Heart left ventricle (tissue), 16 donors: ENCODE measurements at places on chromosomes 2 and 18. TPM values are rescaled to one million over a fixed set of nuclear protein-coding genes. Genes with fewer than 3 reads are reported as not detected.

- H3K27ac ChIP-seq: peak overlapping the region; percentile 87
- H3K4me1 ChIP-seq: peaks cover 6% of the 10 kb centered on the region
- H3K4me3 ChIP-seq: peak overlapping the region; percentile 71
- H3K27me3 ChIP-seq: no peaks in the 10 kb centered on the region
- no peak for DNase-seq
Measured at GRCh38 chr18:80033181-80034067, 810 bp upstream of the RBFA start.

DNA sequence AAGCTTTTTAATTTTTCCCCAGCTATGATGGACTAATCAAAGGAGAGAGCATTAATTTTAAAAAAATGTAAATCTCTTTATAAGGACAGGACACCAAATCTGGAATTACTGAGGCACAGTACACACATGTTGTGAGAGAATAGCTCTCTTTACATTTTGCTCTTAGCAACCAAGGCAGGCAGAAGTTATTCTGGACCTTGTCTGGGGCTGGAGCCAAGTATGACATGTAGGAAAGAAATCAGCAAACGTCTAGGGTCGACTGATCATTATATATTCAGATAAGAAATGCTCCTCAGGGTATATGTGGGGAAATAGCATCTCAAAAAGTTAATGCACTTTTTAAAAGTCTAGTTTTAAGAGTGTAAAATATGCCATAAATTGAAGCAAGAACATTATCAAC lies 1330.0 kb upstream of the CELF4 start:
- H3K27me3 ChIP-seq: no peaks in the 10 kb centered on the region
- H3K36me3 ChIP-seq: no peaks in the 10 kb centered on the region
- H3K27ac ChIP-seq: no peak overlapping the region
- no peak for DNase-seq
- H3K4me1 ChIP-seq: no peaks in the 10 kb centered on the region

- no peaks in the 10 kb centered on the region for H3K36me3 ChIP-seq
- no peak for DNase-seq
- no peaks in the 10 kb centered on the region for H3K27me3 ChIP-seq
Measured at GRCh38 chr2:216644842-216645635, 11.8 kb downstream of the IGFBP2 start.

DNA sequence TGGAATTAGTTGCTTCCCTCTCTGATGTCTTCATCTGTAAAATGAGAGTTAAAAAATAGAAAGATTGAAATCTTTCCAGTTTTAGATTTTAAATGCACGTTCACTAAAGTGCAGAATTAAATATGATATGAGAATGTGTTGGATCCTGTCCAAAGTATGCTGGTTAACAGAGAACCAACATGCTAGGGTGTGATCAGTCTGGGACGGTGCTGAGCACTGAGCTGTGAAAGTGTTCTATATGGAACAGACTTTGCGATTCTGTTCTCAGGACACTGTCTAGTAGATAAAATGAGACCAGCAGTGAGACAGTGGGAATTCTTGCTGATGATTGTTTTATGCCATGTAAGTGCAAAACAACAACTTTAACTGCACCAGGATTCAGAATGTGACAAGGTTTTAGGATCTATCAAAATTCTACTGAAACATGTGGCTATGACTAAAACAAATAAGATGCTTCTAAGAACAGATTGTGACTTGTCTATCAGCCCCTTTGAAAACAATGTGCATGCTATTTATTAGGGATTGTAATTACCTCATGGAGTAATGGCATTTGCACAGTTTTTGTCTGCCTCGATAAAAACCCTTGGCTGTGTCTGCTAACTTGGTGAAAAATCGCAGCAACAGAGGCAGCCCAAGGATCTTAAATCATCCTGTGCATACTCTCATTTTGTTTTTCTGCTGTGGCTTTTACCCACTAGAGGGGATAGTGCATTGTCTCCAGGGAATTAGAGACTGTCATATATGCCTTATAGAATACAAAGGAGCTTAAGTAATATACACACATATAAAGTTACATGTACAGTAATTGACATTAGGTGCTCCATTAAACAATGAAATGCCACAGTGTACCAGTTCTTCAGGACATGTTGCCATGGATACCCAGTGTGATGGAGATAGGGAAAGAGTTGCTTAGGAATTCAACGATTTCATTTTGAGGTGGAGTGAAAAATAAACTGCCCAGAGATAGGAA lies 55.1 kb downstream of the MAP3K20 start:
- H3K27ac ChIP-seq: no peak overlapping the region
- H3K36me3 ChIP-seq: no peaks in the 10 kb centered on the region
- H3K4me1 ChIP-seq: peaks cover 39% of the 10 kb centered on the region
- no peaks in the 10 kb centered on the region for H3K27me3 ChIP-seq

- no peaks in the 10 kb centered on the region for H3K36me3 ChIP-seq
- H3K4me3 ChIP-seq: no peak overlapping the region
- H3K27me3 ChIP-seq: no peaks in the 10 kb centered on the region
- DNase-seq: no peak
- H3K4me1 ChIP-seq: no peaks in the 10 kb centered on the region
- H3K27ac ChIP-seq: no peak overlapping the region
Measured at GRCh38 chr2:208064220-208064961, 39.1 kb upstream of the PLEKHM3 start.

DNA sequence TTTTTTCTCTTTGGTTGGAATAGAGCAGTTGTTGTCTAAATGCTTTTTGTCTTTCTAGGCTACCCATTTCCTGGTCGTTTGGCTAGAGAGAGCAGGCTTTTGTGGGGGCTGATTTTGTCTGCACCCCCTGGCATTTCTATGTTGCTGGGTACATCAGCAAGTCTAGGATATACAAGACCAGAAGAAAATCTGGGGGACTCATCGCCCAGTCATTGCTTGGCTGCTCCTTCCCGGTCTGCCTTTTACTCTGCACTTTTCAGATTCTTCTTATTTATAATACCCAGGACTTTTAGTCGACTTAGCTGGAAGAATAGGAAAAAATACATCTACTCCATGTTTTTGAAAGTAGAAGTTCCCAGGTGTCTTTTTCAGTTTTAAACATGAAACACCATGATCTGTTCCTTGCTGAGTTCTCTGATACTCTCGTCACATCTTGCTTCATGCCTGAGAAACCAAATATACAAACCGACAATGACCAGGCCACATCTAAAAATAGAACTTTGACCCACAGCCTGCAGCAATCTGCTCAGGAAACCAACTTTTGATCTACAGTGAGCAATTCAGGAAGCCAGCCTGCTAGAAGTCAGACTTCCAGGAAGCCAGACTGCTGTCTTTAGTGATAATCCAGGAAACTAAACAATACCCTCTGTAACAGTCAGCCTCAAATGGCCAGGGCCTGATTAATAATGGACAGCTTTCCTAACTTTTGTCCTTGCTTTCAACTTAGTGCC lies 163.8 kb upstream of the MEX3C start:
- no peaks in the 10 kb centered on the region for H3K27me3 ChIP-seq
- no peaks in the 10 kb centered on the region for H3K36me3 ChIP-seq
- peaks cover 12% of the 10 kb centered on the region for H3K4me1 ChIP-seq
- peak overlapping the region; percentile 46 for H3K27ac ChIP-seq

GRCh38 chr2:205403244-205403825 lies 279.0 kb upstream of the NRP2 start:
- H3K4me1 ChIP-seq: no peaks in the 10 kb centered on the region
- no peak for DNase-seq
- H3K27ac ChIP-seq: no peak overlapping the region
- H3K27me3 ChIP-seq: no peaks in the 10 kb centered on the region

GRCh38 chr2:66461664-66462500 lies 27.0 kb downstream of the MEIS1 start:
- no peak for DNase-seq
- no peak overlapping the region for H3K4me3 ChIP-seq
- no peak overlapping the region for H3K27ac ChIP-seq
- peaks cover 48% of the 10 kb centered on the region for H3K4me1 ChIP-seq

DNA sequence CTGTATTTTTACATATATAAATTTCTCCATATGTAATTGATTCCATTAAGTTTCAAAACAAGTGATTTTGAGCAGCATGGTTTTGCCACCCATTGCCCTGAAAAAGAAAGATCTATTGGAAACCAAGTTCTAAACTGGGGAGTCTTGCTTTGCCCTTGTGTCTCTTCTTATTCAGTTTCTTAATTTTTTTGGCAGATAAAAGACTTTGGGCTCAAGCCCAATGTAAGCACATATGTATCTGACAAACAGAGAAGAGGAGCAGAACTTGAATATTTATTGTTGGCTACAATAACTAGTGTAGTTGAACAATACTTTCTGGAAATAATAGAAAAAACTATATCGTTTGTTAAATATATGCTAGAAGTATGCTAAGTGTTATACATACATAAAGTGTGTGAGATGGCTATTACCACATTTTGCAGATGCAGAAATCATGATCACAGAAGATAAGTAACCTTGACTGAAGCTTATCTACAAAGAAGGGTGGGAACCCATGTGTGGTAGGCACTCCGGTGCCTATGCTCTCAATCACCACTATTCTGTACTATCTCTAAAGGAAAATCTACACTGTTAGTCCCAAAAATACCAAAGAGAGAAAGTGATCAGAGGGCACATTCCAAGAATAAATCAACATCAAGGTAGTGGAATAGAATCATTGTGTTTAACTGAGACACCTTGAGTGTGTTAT lies 109.1 kb downstream of the PLA2R1 start:
- H3K36me3 ChIP-seq: no peaks in the 10 kb centered on the region
- DNase-seq: no peak
- H3K4me3 ChIP-seq: no peak overlapping the region
- no peaks in the 10 kb centered on the region for H3K4me1 ChIP-seq
- no peaks in the 10 kb centered on the region for H3K27me3 ChIP-seq

DNA sequence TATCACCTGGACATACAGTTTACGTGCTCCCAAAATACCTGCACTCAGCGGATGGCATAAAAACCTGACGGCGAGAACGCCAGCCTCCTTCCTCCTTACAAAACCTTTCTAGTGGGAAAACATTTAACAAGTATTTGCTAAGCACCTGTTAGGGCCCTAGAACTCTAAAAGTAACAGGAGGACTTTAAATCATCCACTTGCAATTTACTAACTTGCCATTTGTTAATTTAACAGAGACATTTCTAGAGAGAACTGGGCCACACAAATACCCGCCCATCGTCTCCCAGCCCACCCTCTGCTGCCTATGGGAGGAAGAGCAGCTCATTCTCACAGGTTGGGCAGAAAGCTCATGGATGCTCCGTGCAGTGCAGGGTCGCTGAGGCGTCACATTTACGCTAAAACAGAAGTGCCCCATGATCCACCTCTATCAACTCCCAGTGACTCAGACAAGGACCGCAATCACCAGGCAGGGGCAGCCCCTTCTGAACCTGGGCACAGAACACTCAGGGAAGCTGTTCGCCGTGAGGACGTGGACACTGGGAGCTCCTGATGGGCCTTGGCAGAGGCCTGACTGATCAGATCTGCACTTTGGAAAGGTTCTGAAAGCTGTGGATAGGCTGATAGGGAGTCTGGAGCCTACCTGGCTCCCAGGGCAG lies 106.9 kb downstream of the HDAC4 start:
- H3K27ac ChIP-seq: peak overlapping the region; percentile 20
- no peaks in the 10 kb centered on the region for H3K27me3 ChIP-seq
- no peak overlapping the region for H3K4me3 ChIP-seq
- no peak for DNase-seq
- H3K4me1 ChIP-seq: peaks cover 36% of the 10 kb centered on the region

- no peaks in the 10 kb centered on the region for H3K4me1 ChIP-seq
- no peak overlapping the region for H3K27ac ChIP-seq
- no peaks in the 10 kb centered on the region for H3K36me3 ChIP-seq
- no peak for DNase-seq
Measured at GRCh38 chr2:7068457-7068856, 151.2 kb downstream of the RNF144A start.

DNA sequence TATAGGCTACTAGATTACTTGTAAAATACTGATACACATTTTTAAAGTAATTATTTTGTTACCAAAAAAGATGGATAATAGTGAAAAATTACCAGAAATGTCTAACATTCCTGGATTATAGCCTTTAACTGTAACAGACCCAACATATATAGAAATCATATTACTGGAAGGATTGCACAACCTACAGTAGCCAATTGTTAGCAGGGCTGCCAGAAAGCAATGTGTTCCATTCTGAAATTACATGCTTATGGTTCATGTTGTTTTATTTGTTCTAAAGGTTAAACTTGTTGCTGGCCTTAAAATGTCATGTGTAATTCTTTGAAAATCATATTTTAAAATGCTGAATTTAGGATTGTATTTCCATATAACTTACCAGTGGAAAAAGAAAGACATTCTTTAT lies 793.6 kb upstream of the ACVR2A start:
- H3K4me3 ChIP-seq: no peak overlapping the region
- H3K27me3 ChIP-seq: no peaks in the 10 kb centered on the region
- H3K27ac ChIP-seq: no peak overlapping the region
- no peak for DNase-seq
- no peaks in the 10 kb centered on the region for H3K36me3 ChIP-seq

The SLC30A3 gene
- 18.1 TPM for total RNA-seq

The LIMS3 gene
- 3.0 TPM for total RNA-seq

The MATN3 gene
- total RNA-seq: 0.48 TPM

The UBE2F gene
- 73.8 TPM for total RNA-seq
